ENCODE measurements at places on chromosomes 7 and 10. TPM values are rescaled to one million over a fixed set of nuclear protein-coding genes. Genes with fewer than 3 reads are reported as not detected.

DNA sequence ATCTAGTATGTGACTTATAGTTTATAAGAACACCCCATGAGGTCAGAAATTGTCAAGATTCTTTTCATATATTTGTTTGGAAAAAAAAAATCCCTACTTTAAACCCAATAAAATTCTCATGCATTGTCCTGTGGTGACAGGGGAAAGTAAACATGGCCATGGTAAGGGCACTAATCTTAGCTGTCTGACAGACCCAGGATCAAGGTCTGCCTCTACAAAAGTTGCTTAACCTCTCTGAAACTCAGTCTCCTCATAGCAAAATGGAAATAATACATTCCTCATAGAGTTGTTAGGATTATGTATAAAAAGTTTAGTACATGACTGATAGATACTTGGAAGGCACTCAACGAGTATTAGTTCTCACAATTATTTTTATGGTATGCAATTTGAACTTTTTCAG lies 22.3 kb upstream of the AKAP9 start:
- DNase-seq = no peak

DNA sequence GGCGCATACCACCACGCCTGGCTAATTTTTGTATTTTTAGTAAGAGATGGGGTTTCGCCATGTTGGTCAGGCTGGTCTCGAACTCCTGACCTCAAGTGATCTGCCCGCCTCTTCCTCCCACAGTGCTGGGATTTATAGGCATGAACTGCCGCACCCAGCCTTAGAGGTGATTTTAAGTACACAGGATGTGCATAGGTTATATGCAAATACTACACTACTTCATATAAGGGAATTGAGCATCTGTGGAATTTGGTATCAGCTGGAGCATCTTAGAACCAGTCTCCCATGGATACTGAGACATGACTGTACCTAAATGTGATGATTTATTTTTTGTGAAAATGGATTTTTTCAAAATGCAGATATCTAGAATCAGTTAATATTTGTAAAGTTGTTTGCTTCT lies 21.1 kb downstream of the WAC start:
- DNase-seq = no peak

GRCh38 chr7:31335884-31336201 lies 4.7 kb downstream of the NEUROD6 start:
- no peak for DNase-seq

GRCh38 chr7:99032928-99033327 lies 111.0 kb downstream of the SMURF1 start:
- no peak for DNase-seq

- no peak for DNase-seq
These were observed 11.3 kb downstream of the NOLC1 start for GRCh38 chr10:102163342-102163989.

GRCh38 chr10:266974-267425 lies 131.7 kb downstream of the ZMYND11 start:
- DNase-seq = no peak

Gene SLC26A3
- total RNA-seq = 3.3 TPM

Gene ADAMTS14
- not detected for total RNA-seq

Gene PLCE1
- total RNA-seq = 3.5 TPM

Gene TUBAL3
- not detected for total RNA-seq

Gene OR13A1
- total RNA-seq = not detected

All from prostate gland (tissue), 2 donors.